H9 (cell line): ENCODE measurements at places on chromosomes 5 and 9.

- no peak for DNase-seq
Measured at GRCh38 chr5:111927191-111927590, 170.2 kb upstream of the NREP start.

DNA sequence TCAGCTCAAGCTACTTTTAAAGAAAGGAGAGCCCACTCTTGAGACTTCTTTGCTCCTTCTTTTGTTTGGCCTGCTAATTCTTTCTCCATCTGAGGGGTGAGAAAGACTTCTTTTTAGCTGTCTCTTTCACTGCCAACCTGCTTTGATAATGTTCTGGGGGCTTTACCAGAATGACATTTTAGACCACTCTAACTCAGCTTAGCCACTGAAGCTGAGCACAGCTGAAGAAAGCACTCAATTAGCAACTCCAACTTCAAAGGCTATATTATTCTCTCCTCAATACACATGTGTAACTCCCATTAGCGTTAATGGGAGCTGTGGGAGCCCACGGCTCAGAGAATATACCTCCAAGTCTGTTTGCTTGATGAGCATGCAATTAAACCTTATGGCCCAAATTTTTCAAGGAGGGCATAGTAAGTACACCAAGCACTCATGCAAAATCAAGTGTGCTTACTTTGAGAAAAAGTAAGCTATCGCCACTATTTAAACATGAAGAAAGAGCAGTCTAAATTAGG is 815.4 kb upstream of the DMAC1 start:
- DNase-seq, result no peak

- no peak for DNase-seq
Measured at GRCh38 chr5:108810717-108811116, 63.0 kb downstream of the FER start.

DNA sequence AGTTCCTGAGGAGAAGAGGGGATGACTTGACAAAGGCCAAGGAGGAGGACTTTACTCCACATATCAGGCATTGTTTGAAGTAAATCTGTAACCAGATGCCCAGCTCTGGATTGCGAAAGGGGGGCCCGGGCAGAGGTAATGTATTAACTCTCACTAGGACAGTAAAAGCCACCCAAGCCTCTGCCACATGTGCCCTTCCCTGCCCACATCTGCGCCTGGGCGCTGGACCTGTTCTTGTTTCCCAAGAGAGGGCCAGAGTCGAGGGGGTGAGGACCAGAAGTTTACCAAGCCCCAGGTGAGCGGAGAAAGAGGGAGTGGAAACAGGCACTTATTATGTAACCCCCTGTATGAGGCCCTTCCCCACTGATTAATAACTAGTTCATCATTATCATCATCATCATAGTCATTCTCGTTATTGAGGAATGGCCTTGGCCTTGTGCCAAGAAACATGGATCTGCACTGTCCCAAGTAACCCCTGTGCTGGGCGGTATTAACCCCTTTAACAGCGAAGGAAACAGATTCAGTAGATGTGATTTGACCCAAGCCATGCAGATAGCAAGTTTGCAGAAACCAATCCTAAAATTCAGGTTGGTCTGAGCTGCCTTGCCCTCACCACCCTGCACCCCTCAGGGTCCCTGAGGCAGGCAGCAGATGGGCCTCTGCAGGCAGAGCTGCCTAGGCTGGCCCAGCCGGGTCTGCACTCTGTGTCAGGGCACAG is at the start of gene SLC23A1:
TSS of gene SLC23A1 (minus strand) at position 23 of the 718 bp plus-strand sequence. CDS start 44 bp downstream, outside the sequence.
- no peak for DNase-seq

GRCh38 chr9:83471241-83471640 is 67.0 kb downstream of the FRMD3 start:
- DNase-seq, result no peak

DNA sequence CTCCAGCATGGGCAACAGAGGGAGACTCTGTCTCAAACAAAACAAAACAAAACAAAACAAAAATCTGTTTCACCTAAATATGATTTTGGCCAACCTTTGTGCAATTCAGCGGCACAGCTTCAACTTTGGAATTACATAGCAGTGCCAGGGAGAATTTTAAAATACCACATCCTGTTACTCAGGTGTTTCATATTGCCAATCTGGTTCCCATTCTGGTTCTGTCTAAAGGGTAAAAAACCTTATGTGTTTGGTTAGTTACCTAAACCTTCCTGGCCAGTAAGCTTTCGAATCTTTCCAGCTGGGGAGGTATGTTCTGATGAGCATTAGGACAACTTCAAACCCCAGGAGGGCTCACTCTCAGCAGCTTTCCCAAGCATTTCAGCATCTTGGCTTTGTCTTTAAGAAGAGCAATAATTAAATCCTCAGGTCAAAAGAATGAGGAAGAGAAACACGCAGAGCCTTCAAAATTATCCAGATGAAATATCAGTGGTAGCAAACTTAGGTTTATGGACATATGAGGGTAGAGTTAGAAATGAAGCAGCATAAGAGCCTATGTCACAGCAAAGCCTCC is 2.7 kb downstream of the DAB2 start:
- no peak for DNase-seq

DNA sequence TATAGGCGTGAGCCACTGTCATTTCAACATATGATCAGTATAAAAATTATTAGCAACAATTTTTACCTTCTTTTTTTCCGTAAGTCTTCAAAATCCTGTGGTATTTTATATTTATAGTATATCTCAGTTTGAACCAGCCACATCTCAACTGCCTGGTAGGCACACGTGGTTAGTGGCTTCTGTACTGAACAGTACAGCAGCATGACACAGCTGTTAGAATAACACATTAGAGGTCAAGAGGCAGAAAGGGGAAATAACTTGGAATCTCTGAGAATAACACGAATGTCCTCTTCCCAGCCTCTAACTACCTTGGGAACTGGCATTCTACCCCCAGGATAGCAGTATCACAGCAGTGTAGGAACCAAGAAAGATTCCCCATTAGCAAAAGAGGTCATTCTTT is 108.5 kb upstream of the IQGAP2 start:
- no peak for DNase-seq

GRCh38 chr5:126435261-126435660 is 12.1 kb downstream of the GRAMD2B start:
- DNase-seq, result no peak

DNA sequence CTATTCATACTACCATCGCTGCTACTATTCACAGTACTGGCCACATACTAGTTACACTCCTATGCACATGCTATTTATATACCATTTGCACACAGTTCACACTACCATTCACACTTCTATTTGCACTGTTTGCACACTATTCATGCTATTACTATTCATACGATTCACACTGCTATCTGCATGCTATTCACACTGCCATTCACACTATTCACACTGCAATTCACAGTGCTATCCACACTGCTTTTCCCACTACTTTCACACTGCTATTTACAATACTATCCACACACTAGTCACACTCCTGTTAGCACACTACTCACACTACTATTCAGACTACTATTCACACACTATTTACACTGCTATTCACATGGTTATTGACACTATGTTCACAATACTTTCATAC is 39.4 kb upstream of the TCF7 start:
- DNase-seq, result no peak

DNA sequence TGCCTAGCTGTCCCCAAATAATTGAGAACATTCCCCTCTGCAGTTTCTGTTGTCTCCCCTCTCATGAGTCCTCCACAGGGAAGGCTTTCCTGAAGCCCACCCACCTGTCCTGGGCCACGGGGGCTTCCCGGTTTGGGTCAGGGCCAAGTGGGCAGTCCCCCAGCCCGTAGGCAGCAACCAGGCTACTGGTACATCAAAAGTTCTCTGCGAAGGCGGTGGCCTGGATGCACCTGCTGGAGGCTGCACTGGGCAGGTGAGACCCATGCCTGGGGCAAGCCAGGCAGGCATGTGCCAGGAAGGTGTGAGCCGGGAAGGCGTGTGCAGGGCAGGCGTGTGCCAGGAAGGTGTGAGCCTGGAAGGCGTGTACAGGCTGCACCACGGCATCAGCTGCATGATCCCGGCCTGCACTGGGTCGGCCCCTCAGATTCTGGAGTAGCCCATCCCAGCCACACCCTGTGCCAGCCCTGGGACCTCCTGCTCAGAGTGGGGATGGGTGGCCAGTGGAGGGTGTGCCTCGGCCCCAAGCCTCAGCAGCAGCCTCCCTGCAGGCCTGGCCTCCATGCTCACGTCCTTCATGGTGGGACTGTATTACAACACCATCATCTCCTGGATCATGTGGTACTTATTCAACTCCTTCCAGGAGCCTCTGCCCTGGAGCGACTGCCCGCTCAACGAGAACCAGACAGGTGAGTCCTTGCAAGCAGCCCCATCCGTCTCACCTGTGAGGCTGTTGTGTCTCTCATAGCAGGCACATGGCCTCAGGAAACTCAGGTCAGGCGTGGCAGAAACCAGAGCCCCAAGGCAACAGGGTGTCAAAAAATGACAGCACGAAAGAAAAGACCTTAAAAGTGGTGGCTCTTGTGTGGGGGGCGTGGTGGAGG is 8.7 kb downstream of the SLC6A19 start:
- no peak for DNase-seq

DNA sequence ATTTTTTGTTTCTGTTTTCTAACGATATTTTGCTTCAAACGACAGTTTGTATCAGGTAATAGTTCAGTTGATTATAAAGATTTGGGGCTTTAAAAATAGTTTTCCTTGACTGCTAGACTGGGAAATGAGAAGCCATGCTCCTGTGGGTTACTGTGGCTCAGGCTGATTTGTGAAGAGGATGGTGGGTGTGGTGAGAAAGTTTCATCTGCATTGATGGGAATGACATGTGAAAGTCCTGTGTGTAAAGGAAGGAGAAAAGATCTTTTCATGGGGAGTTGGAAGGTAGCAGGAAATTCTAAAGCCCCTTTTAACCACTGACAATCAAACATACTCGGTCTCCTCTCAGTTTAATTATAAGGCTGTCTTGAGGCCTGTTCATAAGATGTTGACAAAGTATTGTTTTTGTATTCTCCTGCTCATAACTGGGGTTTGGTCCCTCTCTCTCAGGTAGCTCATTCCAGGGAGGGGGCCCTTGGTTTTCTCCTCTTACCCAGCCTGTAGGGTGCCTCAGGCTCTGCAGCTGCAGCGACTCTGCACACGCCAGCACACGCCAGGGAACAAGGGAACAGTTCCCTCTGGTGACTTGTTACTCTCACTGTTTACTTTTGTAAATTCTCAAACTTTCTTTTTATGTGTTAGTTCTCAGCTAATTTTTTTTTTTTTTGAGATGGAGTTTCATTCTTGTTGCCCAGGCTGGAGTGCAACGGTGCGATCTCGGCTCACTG is 91.6 kb downstream of the CARTPT start:
- no peak for DNase-seq

- DNase-seq, result no peak
Measured at GRCh38 chr9:117480253-117480652, 65.4 kb upstream of the ASTN2 start.

DNA sequence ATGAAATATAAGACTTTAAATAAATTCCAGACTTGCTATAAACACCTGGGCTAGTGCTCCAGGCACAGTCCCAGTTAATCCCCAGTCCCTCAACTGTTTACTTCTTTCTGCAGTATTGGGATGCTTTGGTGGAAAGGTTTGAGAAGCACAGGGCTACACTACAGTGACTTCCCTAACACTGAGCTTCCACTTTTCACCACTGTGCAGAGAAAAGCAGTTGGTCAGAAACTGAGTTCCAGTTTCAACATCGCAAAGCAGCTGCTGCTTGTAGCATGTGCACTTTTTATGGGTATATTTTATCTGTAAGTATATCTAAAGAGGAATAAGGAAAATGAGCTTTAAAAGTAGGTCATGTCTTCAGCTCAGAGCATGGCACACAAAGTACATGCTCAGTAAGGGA is 339.7 kb downstream of the NTRK2 start:
- DNase-seq, result no peak

DNA sequence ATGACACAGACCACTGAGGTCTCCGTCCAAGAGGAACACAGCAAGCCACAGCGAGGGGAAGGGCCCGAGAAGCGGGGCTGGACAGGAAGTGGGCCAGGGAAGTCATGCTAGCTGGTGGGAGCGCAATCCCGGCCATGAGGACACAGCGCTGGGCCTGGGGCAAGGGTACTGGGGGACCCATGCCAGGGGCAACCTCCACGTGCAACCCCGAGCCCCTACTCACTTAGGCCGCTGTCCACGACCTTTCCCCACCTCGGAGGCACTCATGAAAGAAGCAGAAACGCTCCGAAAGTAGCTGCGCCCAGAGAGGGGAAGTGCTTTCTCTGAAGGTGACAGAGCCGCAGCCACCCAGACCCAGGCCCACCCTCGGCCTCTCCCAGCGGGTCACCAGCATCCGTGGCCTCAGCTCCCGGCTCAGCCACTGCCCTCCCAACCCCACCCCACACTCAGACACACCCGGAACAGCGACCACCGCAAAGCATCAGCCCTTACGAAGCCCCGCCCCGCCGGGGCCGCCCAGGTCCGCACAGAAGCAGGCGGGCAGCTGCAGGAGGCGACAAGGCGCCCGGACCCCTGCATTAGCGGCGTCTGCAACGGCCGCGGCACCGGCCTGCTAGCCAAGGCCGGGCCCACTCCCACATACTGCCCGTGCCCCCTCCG is 782 bp downstream of the BICD2 start:
- peak; percentile 41 for DNase-seq
